ENCODE measurements at places on chromosomes 1 and 21.

DNA sequence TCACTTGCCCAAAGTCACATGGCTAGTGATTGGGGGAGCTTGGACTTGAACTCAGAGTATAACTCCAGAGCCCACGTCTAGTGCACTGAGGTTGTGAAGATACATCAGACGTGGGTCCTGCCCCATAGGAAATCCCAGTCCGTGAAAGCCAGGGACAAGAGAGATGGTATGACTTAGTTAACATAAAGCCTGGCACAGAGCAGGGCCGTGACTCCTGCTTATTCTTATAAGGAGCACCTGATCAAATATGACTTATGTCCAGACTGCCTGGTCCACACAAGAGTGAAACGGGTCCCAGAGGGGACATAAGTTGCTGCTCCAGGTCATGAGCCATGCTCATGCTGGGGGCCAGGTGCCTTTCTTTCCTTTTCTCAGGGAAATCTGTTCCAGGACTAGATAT, 166.3 kb upstream of the USP24 start:
- no peak for DNase-seq

- no peak for DNase-seq
Measured at GRCh38 chr1:221891708-221892107, 149.8 kb upstream of the DUSP10 start.

GRCh38 chr1:38784452-38785284, 74.9 kb downstream of the RRAGC start:
- no peak for DNase-seq

DNA sequence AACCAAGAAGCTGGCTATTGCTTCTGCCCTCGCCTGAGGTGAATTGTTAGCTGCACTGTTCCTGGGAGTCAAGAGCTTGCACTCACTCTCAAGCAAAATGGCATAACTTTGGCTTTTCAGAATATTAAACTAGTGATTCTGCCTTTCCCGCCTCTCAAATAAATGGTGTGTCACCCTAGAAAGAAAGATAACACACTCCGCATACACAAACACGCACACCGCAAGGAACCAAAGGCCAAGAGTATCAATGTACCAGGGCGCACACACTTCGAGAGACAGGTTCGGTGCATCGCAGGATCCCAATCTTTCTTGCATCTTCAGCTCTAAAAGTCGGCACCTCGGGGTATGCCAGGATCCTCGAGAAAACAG, 470 bp upstream of the RTCA start:
- peak; percentile 14 for DNase-seq

- no peak for DNase-seq
Measured at GRCh38 chr1:243851257-243851756, 1.3 kb upstream of the AKT3 start.

DNA sequence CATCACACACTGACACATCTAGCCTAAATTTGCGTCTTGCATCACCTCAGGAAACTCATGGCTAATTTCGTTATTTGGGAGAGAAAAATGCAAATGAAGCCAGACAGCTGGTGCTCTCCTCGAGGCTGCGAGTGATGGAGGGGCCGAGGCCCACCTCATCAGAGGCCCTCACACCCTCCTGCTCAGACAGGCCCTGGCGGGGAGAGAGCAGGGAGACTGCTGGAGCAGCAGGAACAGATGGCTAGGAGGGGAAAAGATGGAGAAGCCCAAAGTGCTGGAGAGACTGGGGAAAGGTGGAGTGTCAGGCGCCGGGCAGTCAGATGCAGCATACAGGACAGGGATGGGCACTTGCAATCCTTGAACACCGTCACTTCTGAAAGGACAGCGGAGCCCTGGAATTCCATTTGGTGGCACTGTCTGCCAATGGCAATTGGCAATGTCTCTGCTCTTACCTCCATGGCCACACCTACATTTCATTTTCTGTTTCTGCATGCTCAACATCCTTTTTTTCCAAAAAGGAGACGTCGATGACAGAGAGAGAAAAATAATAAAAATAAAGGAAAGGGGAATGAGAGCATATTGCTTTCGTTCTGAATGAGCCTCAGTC, 286.2 kb downstream of the SPATA17 start:
- no peak for DNase-seq
